ENCODE measurements at places on chromosomes 12 and 14. TPM values are rescaled to one million over a fixed set of nuclear protein-coding genes. Genes with fewer than 3 reads are reported as not detected.
A peak's percentile ranks its signal among the peaks of the same experiment; 100 is the strongest.

GRCh38 chr12:112496496-112496895, 77.7 kb downstream of the PTPN11 start:
- DNase-seq: no peak

TRIM9 gene
- polyA plus RNA-seq: 0.96 TPM

GRCh38 chr12:89062996-89063395, 289.3 kb downstream of the DUSP6 start:
- DNase-seq: no peak

GRCh38 chr12:77294016-77294415, 228.6 kb upstream of the E2F7 start:
- no peak for DNase-seq

- no peak for DNase-seq
Observed at GRCh38 chr12:41745593-41745992, 399.1 kb downstream of the GXYLT1 start.

- DNase-seq: no peak
Observed at GRCh38 chr12:52739963-52740362, 36.6 kb upstream of the KRT77 start.

GRCh38 chr12:5630726-5631125, 198.8 kb downstream of the NTF3 start:
- DNase-seq: no peak

OAS1 gene
- polyA plus RNA-seq: 6.6 TPM

GRCh38 chr14:54650959-54651351, 84.0 kb downstream of the SAMD4A start:
- no peak for DNase-seq

DNA sequence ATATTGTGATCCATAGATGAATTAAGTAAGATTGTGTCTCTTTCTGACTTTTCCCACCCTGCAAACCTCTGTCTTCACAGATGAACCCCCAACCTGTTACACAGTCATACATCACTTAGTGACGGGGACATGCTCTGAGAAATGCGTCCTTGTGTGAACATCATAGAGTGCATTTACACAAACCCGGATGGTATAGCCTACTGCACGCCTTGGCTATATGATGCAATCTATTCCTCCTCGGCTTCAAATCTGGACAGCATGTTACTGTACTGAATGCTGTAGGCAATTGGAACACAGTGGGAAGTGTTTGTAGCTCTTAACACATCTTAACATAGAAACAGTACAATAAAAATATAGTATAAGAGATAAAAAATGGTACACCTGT, 7.4 kb upstream of the TESPA1 start:
- no peak for DNase-seq

CACNA1C gene
- polyA plus RNA-seq: 14.5 TPM

RERGL gene
- polyA plus RNA-seq: 0.30 TPM

DNA sequence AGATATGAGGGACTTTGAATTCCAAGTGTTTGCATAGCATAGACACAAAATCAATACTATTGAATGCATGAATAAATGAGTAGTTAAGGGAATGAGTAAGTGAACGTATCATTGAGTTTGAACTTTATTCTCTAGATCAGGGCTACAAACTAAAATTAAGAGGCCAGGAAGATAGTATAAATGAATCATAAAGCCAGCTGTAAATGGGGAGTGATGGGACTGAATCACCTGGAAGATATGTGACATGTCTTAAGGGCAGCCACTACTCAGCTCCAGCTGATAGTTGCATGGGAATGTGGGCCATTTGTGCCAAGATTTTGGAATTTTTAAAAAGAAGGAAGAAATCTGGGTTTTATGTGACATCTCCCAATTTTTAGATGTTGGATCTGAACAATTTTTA, 229.9 kb downstream of the AKAP6 start:
- DNase-seq: no peak

- DNase-seq: peak; percentile 60
Observed at GRCh38 chr12:53299101-53299453, 418 bp upstream of the MYG1 start.
